Foreskin fibroblast (primary cell): ENCODE measurements at places on chromosomes 4 and X.

GRCh38 chrX:30627818-30628652, 25.2 kb upstream of the GK start:
- no peak for DNase-seq

GRCh38 chr4:4901877-4902276, 42.4 kb downstream of the MSX1 start:
- no peak for DNase-seq

DNA sequence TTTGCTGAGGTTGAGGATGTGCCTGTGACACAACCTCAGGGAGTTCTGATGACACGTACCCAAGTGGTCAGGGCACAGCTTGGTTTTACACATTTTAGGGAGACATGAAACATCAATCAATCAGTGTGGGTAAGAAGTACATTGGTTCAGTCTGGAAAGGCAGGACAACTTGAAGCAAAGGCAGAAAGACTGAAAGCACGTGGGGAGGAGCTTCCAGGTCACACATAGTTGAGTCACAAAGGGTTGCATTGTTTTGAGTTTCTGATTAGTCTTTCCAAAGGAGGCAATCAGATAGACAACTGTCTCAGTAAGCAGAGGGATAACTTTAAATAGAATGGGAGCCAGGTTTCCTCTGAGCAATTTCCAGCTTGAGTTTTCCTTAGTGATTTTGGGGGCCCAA, 1910.0 kb upstream of the AGA start:
- no peak for DNase-seq

DNA sequence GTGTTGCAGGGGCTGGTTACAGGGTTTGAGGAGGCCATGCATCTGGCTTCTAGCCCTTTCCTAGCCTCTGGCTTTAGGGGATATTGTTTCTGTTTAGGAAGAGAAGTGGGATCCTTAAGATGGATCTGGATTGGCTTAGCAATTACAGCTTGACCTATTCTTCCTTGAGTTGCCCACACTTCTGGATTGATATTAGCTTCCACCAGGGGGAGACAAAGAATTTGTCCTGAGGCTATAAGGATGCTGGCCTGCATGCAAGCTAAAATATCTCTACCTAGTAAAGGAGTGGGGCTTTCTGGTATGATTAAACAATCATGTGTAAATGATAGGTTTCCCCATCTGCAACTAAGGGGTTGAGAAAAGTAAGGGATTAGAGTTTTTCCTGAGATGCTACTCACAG, 117.2 kb downstream of the TEX13C start:
- no peak for DNase-seq

GRCh38 chr4:140427919-140428471, 547 bp upstream of the CLGN start:
- peak; percentile 23 for DNase-seq

DNA sequence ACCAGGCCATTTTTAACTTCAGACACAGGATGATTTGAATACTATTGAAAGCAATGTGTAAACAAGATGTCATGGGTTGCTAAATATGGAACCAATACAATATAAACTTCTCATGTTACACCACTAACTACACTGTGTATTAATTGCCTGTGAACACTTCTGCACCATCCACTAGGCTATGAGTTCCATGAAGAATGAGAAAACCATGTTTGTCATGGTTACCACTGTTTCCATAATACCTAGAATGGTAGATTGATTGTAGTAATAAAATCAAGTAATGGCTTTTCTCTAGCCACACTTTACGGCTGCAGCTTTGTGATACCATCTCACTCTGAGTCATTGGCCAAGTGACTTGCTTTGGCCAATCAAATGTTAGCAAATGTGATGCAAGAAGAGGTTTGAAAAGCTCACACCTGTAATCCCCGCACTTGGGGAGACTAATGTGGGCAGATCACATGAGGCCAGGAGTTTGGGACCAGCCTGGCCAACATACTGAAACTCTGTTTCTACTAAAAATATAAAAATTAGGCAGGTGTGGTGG, 19.9 kb upstream of the CYBB start:
- DNase-seq, result no peak

- peak; percentile 51 for DNase-seq
Measured at GRCh38 chrX:77426811-77427210, 20.4 kb upstream of the FGF16 start.

DNA sequence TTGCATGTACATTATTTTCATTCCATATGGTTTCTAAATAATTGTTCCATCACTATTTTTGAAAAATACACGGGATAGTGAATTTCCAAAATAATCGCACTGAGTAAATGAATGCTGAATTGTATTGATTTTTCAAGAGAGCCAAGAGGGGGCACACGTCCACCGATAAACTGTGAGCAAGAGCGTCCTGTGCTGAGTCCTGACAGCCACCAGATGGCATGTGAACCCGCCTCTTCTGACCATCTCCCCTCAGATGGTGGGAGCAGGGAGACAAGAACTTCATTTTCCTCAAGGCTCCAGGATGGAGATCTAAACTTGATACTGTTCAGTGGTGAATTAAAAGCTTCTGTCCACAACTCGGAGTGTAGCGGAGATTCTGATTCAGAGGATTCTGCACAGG, 30.6 kb upstream of the IL9R start:
- peak; percentile 1 for DNase-seq

DNA sequence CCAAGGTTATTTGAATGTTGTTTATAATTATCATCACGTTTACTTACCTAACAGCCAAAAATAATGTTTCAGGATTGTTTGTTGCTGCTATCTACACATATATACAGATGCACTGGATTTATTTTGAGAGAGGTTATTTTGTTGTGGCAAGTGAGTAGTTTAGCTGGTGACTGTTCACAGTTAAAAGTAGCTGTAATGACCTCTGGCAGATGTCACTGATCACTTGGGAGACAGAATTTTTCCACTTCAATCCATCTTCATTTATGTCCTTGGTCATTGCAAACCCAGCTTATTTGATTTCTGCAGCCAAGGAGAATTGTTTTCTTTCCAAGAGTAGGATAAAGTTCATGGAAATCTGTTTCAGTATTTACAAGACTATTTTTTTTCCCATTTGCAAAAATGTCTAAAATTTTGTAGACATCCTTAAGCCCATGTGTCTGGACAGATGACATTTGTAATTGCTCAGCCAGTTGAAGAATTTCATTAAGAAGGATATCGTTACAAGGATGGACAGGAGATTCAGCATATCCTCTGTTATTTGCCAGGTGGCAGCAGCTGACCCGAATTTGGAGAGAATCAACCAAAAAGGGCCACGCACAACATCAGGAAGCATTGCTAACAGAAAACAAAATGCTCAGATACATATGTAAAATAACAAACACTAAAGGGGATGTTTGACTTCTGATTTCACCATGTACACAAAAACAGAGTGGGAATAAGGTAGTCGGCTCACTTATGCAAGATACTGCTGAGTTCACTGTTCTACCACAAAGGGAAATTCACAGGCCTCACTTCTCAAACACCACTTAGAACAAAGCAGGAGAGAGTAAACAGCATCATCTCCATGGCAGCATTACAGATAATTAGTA, 64.5 kb downstream of the GPRIN3 start:
- DNase-seq, result no peak

DNA sequence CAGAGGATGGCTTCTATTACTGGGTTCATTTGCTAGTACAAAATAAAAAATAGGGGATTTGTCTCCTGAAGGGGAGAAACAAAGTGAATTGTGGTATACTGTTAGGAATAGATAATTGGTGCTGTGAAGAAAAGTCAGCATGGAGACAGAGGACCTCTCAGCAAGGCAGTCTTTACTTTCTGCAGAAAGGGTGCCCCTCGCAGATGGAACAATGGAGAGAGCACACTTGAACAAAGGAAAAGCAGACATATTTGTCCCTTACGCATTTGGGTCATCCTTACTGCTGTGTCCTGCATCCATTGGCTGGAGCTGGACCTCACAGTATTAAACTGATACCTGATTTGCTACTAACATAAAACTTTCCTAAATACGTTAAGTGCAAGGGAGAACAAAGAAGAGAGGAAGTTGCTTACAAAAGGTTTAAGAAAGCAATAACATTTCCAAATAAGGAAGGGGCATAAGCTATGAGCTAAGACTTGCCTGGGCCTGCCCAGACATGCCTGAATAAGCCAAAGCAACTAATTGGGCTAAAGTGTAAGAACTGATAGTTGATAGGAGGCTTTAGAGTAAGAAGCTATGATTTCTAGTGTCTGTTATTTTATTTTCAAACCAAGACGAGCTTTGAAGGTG, 83.8 kb downstream of the CCKAR start:
- peak; percentile 16 for DNase-seq

- DNase-seq, result no peak
Measured at GRCh38 chr4:158219623-158220022, 9.3 kb downstream of the TMEM144 start.

- no peak for DNase-seq
Measured at GRCh38 chr4:25839687-25840086, 23.1 kb downstream of the SEL1L3 start.

DNA sequence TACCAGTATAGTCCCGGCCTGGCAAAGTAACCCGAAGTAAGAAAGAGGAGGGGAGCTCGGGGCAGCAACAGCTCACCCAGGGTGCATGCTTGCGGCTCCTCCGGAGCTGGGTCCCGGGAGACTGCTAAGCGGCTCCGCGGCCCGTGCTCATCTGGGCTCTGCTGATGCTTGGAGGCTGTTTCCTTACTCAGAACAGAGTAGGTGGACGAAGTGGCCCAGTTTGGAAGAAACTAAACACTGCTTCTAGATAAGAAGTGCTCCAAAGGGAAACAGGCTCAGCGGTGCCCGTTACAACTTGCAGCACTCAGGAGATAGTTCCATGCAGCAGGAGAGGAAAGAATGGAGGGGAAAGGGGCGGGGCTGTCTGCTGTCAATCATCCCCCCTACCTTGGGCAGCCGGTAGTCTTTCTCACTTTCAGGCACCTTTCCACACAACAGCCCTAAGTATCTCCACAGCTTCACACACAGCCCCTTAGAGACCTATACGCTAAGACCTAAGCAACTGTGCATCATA, at the start of gene COL4A6:
Gene COL4A6, minus strand, starts transcription at position 313 of the 514 bp plus-strand sequence. Its CDS starts 226 bp downstream, at position 87.
- no peak for DNase-seq

- no peak for DNase-seq
Measured at GRCh38 chr4:174628191-174628590, 105.9 kb upstream of the HPGD start.

GRCh38 chr4:2942037-2942531, 21.1 kb downstream of the NOP14 start:
- no peak for DNase-seq

DNA sequence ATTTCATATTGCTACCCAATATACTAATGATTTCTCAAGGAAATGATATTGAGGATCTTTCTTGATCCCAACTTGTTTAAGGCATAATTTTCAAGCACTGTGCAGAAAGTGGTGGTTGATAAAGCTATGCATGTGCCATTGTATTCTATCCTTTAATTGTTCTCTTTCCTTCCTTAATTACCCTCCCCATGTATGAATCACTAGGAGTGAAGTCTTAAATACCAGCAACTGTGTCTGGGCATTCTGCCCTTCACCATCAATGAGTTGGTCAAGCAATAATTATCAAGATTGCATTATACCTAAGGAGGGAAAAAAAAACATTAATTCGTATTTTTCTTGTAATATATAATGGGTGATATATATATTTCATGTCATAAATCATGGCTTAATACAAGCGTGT, 111.8 kb upstream of the FRMPD4 start:
- DNase-seq, result no peak

DNA sequence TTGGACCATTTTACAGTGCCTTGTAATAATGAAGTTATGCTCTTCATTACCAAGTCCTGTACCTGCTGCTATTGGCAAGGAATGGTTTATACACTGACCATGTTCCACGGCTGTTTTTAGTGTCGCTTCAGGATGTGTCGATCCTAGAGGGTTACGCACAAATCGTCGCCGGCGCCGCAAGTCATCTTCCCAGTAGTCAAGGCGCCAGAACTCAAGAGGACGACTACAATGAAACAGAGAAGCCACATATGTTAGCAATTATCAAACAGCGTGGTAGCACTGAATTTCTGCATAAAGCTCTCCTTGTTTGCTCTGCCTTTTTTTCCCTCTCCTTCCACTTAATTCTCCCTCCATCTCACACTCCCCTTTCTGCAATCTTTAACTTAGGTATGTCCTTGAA, 17.0 kb downstream of the MAB21L2 start:
- DNase-seq, result no peak

GRCh38 chr4:1201851-1202525, 29.6 kb upstream of the SPON2 start:
- DNase-seq, result peak; percentile 95

DNA sequence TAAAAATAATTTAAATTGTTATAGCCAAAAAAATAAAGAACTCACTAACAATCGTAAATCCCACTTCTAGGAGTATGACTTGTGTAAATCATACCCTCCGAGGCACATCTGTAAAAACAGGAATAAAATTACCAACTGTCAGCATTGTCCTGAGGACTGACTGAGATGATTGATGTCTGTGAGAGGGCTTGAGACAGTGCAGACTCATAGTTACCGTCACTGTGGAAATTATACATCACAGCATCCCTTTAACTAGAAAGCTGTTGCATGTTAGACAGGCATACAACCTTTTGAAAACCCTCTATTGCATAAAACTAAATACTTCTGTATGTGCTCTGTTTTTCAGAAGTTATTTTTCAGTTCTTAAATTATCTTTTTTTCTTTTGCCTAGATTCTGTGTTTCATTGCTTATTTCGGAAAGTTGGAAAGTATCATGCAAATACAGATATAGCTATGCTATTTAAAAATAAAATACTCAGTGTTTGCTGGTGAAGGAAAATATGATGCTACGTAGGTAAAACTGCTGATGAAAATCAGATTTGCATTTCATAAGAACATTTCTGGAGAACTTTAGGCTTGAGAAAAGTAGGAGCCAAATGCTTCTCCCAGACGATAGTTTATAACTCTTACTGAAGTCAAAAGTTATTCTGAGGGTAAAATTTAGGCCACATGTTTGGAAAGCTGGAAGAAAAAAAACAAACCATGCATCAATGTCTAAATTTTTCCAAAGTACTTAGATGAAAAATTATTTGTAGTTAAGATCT, 13.6 kb upstream of the RBPJ start:
- DNase-seq, result no peak

DNA sequence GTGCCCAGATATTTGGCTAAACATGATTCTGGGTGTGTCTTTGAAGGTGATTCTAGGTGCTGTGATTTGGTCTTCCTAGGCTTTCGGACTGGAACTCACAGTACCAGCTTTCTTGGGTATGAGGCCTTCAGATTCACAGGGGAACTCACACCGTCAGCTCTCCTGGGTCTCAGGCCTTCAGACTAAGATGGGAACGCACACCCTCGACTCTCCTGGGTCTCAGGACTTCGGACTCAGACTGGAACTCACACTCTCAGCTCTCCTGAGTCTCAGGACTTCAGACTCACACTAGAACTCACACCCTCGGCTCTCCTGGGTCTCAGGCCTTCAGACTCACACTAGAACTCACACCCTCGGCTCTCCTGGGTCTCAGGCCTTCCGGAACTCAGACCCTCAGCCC, 137.7 kb downstream of the CRLF2 start:
- DNase-seq, result no peak

GRCh38 chr4:29565256-29565655, 1154.9 kb upstream of the PCDH7 start:
- no peak for DNase-seq

DNA sequence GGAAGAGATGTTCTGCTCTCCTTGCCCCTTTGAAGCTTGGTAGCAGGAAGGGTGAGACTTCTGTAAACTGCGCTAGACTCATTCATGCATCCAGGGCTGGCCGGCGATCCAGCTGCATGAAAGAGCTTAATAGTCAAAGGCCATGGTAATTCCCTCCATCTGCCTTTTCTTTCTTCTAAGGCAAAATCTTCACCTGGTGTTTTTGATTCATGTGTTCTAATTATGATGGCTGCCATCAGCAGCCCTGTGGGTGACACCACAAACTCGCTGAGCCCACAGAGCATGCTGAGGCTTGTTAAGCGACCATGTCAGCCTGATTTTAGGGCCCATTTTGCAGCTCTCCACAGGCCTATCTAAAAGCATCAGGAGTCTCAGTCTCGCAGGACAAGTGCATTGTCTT, 450.1 kb upstream of the TENM3 start:
- DNase-seq, result no peak

GRCh38 chr4:180932370-180933001, 1310.7 kb upstream of the TENM3 start:
- no peak for DNase-seq
